ENCODE measurements at places on chromosomes 6 and 20.

GRCh38 chr6:155710704-155711103 lies 255.1 kb upstream of the NOX3 start:
- DNase-seq = no peak

- no peak for DNase-seq
Measured at GRCh38 chr6:21078497-21078896, 515.1 kb upstream of the SOX4 start.

DNA sequence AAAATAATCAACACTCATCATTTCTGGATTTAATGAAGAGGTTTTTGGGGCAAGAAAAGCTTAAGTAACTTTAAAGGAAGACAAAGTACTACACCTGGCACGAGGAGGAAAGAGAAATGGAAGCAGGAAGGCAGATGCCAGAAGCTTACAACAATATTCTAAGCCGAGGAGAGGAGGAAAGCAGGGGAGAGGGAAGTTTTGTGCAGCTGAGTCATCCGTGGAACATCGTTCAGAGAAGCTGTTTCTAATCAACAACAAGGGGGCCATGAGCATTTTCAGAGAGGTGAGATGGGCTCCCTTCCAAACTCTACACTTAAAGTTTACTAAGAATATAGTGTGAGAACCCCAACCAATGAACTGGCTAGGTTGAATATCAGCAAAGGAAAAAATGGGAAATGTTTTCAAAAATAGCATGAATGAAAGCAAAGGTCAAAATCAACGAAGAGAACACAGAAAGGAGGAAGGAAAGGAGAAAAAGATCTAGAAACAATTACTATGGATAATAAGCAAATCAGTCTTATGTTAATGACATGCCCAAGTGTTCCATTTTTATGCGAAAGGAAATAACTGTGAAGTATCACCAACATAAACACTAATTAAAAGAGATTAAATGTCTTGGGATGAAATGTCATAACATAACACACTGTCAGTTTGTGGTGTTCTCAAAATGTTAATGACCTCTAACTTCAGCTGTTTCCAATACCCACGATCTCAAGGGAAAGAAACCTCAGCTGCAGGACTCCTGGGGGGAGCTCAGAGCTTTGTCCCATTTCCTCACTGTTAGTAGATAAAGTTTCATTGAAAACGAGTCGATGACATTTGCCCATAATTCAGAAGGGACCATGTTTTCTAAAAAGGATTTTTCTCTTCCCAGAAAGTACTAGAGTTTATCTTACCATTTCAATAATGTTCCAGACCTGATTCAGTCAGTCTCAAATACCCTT lies 203.4 kb upstream of the STXBP5 start:
- peak; percentile 80 for DNase-seq

- DNase-seq = peak; percentile 47
Measured at GRCh38 chr20:51553897-51554486, 11.5 kb upstream of the NFATC2 start.

DNA sequence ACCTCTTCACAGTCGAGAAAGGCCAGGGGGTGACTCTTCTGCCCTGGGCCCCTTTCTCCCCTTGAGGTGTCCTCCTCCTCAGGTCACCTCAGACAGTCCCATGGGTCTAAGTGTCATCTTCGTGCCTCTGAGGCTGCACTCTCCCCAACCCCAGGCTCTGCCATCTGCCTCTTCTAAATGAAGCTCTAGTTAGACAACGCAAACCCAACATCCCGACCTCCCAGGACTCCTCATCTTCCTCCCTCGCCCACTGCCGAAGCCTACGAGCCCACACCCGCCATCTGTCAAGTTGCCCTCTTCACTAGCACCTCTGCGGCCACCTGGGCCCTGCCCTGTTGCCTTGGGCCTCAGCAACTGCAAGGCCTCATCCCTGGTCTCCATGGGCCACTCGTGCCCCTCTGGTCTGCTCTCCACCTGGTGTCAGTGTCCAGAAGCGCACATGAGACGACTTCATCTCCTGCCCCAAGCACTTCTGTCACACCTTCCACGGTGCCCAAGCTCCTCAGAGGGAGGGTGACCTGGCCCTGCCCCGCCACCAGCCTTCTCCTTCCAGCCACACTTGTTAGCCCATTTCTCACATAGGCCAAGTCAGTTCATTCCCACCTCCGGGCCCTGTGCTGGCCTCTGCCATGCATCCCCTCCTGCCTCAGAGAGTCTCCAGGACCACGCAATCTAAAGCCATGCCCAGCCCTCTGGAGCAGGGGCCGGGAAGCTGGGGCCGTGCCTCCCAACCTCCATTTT lies 53.8 kb downstream of the RRBP1 start:
- DNase-seq = no peak

- DNase-seq = no peak
Measured at GRCh38 chr6:157657754-157658153, 165.3 kb upstream of the SNX9 start.

- DNase-seq = peak; percentile 25
Measured at GRCh38 chr6:118372413-118372812, 175.7 kb upstream of the PLN start.

DNA sequence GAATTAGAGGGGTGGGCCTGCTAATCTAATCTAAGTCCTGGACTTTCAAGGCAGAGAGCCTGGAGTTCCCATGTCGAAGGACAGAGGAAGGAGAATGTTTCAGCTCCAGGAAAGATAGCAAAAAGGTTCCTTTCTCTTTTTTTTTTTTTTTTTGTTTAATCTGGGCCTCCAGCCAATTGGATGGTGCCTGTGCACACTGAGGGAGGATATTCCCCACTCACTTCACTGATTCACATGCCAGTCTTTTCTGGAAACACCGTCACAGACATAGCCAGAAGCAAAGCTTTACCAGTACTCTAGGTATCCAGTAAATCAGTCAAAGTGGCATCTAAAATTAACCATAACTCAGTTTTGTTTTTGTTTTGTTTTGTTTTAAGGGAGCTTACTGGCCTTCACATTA lies 721.1 kb downstream of the TENT5A start:
- DNase-seq = no peak

DNA sequence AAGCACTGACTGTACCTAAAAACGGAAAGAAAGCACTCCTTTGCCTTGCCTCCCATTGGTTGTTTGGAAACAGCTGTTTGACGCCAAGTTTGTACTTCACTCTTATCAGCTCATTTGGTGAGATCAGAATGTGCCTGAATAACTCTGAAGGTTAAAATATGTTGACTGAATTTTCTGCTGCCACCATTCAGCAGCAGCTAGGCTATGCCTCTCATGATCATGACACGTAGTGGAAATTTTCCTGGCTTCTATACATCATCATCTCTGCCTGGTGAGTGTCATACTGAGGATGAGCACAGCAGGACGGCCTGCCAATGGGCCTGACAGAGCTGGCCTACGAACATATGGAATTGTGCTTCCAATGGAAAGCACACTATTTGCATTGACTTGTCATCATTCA lies 704.9 kb upstream of the CITED2 start:
- no peak for DNase-seq

- no peak for DNase-seq
Measured at GRCh38 chr20:8356806-8357205, 224.7 kb downstream of the PLCB1 start.

- DNase-seq = peak; percentile 94
Measured at GRCh38 chr6:16947375-16948015, 154.4 kb upstream of the STMND1 start.

DNA sequence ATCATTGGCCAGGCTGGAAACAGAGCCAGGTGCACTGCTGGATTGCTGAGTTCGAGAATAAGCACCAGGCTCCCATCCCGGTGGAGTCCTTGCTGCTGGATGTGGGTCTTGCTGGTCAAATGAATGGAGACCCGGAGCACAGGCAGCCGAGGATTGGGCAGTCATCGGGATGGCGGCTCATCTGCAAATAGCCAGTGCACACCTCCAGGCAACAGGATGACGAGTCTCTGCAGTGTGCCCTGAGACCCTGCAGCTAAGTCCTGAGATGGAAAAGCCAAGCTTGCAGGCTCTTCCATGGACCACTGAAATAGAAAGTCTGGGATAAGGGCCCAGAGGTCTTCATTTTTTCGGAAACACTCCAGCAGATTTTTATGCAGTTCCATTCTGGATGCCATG lies 143.5 kb downstream of the WDR27 start:
- DNase-seq = no peak

DNA sequence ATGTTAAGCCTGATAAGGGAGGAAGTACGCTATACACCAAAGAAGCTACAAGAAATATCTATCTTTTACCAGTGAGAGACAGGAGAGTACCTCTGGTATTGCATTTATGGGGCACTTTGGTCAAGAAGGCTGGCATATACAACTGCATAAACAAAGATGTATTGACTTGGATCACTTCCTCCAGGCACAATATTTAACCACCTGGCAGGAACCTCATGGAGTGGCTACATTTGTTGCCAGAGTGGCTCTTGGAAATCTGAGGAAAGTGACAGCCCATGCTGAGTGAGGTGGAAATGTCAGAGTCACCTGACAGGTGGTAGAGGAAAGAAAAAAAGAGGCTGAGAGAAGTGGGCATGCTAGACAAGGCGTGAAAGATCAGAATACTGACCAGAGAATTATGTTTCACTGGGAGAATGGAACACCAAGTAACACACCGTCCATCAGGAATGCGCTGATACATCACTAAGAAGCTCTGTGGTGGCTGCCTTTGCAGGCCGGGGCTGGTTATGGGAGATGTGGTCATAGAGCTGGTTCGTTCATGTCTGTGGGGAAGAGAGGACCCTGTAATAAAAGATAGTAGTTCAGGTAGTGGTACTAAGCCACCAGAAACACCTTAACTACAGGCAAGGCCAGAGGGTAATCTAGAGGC lies 61.4 kb upstream of the UFL1 start:
- no peak for DNase-seq

DNA sequence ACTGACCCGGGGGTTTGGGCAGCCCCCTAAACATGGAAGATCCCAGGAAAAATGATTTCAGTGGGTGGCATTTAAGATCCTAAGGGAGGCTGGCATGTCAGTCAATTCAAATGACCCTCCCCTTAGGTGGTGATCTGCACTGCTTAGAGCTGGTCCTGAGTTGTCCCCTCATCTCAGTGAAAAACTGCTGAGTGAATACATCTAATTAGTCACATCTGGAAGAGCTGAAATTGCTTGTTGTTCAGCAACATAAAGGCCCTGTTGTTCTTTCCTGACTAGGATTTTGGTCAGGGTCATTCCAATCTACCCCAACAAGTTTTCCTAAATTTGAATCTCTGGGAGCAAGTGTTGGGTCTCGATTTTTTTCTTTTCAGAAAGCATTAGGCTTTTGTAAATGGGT lies 126.4 kb downstream of the LCA5 start:
- DNase-seq = no peak

DNA sequence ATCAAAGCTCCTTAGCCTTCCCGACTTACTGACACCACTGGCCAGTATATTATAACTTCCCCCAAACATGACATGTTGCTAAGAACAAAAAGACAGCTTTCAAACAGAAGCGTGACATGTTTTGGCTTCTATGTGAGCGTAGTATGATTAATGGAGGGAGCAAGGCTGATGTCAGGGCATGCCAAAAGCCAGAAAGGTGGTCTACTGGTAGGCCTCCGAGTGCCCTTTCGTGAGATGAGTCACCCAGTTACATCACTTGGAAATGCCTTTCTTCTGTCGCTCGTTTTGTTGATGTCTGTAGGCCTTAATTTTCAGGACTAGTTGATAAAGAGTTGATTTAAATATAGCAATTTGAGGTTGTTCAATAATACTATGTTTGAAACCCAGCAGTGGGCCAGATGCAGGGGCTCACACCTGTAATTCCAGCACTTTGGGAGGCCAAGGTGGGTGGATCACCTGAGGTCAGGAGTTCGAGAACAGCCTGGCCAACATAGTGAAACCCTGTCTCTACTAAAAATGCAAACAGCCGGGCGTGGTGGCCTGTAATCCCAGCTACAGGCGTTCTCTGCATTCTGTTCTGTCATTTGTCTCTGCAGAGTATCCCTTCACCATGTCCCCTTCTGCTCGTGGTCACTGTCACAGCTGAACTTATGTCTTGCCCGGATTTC lies 53.3 kb downstream of the CNKSR3 start:
- DNase-seq = peak; percentile 49

- peak; percentile 8 for DNase-seq
Measured at GRCh38 chr6:7673063-7673536, 52.8 kb upstream of the BMP6 start.

DNA sequence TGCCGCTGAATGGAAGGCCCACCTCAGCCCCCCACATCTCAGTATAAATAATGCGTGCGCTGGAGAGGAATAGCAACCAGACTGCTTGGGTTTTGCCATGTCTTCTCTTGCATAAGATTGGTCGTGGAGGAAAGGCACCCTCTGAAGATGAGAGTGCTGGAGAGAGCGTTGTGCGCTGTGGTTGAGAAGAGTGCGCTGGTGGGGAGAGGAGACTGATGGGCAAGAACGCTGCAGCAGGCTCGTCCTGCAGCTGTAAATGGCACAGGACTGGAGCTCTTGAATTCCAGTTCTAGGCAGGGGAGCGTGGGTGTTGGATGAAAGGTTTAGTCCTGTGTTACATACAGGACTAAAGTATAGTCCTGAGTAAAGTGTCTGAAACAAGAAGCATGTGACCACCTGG lies 51.5 kb downstream of the RPRD1B start:
- DNase-seq = no peak

DNA sequence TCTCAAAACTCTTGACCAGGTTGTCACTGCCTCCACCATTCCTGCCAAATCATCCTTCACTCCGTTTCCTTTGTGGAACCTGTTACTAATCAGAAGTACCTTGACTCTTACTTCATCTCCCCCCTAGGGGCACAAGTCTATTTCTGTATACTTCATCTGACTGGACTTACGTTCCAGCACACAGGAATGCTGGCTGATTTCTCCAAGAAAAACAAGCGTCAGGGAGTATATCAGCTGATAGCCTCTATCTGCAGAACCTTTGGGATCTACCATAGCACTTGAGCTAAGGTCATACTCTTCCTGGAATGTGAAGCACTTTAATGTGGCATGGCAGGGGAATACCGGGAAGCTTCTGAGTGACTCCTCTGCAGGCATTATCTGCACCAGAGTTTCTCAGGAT lies 178.1 kb upstream of the MOCS1 start:
- DNase-seq = no peak

DNA sequence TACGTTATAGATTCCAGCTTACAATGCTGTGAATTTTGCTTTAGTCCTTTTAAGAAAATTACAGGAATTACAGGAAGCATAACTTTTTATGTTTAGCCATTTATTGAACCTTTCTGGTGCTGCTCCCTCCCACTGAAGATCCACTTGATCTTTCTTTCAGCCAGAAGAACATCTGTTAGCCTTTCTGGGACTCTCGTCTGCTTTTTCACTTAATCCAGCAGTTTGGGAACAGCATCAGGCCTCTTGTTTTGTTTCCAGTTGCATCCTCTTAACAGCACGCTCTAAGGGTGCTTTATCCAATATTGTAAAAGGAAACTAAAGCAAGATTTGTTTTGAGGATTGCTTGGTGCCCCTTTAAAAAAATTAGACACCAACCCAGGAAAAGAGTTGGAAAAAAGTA lies 10.3 kb upstream of the CYP24A1 start:
- DNase-seq = no peak

DNA sequence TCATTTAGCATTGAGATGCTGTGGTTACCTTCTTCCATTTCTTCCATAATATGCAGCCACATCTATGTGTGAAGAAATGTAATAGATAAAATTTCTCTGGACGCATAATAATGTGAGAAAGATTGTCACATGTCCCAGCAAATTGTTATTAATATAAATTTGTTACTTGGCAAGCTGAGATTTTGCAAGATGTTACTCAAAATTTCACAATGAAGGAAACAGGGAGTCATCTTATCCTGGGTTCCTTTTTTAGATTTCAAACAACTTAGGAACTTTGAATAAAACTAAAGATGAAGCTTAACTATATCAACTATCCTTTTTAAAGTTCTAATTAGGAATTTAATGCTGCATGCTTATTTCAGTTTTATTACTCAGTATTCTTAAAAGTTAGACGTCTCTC lies 3.6 kb downstream of the ESR1 start:
- DNase-seq = no peak

GRCh38 chr6:153511896-153512496 lies 380.9 kb upstream of the RGS17 start:
- peak; percentile 51 for DNase-seq

GRCh38 chr6:14918200-14918907 lies 327.5 kb upstream of the JARID2 start:
- no peak for DNase-seq
